ENCODE measurements at places on chromosomes 3 and 15.

DNA sequence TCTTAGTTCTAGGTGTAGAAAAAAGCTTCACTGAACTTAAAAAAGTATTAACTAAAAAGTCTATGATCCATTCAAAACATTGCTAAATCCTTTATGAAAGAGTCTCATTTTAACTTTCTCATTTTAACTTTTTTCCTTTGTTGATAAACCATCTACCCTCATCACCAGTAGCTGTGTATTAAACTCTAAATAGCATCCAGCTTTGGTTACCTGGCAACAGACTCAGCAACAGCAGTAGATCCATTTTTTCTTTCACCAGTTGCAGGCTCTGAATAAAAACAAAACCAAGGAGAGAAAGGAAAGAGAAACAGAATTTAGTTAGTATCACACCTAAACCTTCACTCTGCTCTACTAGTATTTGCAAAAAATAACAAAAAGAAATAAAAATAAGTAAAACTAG lies 51.6 kb downstream of the TP53BP1 start:
- no peak for DNase-seq

GRCh38 chr3:149432149-149432548 lies 42.3 kb upstream of the TM4SF4 start:
- no peak for DNase-seq

DNA sequence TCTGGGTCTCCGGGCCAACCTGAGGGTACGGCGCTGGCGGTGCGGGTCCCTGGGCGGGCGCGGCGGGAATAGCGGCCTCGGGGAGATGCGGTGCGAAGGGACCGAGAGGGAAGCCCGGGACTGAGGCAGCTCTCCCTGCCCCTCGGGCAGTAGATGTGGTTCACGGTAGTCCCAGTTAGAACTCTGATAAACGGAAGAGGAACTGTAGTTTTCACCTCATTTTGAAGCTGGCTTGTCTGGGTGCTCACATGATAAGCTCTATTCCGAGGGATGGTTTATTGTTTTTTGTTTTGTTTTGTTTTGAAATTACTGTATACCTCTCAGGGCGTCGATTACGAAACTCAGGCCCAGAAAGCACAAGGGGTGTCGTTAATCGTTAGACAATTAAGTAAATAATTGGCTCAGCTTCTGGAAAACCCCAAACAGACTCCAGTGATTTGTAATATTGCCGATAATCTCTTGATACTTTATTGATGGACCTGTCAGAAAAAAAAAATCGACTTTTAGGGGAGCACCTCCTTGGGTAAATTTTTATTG lies 413 bp downstream of the NUSAP1 start:
- no peak for DNase-seq

DNA sequence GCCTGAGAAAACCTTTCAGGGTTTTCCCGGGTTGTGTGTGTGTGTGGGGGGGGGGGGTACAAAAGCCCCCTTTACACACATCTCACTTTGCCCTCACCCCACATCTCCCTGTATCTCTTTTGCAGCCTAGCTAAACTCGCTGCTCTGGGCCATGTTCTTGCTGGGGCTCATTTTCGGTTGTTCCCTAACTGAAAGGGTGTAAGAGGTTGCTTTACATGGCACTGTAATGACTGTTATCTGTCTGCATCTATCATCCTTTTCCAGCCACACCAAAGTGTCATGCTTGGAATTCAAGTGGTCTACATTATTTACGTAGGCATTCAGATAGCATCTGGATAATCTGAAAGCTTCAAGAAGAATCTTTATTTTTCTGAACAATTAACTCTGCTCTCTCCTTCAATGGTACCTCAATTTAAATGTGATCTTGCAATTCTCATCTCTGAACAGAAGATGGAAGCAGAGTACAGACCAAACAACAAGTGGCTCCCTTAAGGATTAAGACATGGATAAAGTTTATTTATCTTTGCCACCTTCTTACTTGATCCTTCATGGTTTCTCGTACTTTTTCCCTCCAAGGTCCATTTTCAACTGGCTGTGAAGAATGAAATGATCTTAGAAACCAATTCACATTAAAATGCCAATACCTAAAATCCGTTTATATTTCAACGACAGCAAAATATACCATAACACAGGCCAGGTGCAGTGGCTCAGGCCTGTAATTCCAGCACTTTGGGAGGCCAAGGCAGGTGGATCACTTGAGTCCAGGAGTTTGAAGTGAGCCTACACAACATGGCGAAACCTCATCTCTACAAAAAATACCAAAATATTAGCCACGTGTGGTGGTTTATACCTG lies 34.9 kb downstream of the DCLK3 start:
- peak; percentile 61 for DNase-seq

DNA sequence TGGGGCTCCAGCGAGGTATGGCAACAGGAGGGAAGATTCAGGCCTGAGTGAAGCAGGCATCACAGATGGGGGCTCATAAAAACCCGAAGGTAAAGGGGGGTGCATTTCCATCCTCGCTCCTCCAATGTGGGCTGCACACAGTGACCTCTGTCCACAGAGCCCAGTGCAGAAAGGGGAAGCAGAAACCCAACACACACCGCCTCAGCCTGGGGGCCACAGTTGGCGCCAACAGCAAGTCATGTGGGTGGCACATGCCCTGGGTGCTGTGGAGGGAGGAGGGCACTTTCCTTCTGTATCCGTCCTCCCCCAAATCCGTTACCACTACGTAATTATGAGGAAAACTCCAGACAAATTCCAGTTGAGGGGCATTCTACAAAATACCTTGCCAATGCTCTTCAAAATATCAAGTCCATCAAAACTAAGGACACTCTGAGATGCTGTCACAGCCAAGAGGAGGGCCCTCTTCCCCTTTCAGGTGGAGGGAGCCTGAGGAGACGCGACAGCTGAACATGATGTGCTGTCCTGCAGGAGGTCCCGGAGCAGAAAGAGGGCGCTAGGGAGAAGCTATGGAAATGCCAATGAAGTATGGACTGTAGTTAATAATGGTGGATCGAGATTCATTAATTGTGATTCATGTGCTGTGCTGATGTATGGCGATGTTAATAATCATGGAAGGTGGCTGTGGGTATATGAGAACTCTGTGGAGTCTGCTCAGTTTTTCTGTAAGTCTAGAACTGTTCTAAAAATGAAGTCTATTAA lies 16.4 kb downstream of the APBA2 start:
- DNase-seq: no peak

DNA sequence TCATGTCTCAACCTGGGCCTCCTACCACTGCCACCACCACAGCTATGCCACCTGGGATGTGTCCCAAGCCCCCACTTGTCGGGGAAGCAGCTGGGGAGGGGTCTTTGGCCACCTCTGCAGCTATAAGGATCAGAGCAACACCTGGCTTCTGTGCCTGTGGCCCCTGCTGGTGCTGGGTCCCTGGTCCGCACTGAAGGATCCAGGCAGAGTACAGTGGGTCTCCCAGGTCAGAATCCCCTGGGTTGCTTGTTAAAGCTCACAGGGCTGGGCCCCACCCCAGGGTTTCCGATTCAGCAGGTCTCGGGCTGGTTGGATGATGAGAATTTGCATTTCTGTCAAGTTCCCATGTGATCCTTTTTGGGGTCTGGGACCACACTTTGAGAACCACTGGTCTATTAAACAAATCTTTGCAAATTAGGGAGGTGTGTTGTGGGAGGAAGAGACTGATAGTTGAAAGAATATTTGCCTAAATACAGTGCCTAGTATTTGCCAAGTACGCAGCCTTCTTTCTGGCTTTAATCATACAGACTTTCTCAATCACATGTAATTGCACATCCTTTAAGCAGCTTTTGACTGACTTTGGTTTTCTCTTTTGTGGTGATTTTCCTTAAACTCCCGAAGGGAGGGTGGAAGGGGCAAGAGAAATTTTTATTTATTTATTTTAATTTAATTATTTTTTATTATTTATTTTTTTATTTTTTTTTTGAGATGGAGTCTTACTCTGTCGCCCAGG lies 127.3 kb downstream of the IGF1R start:
- DNase-seq: no peak

GRCh38 chr15:65026756-65027155 lies 2.7 kb downstream of the MTFMT start:
- no peak for DNase-seq

GRCh38 chr3:187247398-187247797 lies 44.1 kb downstream of the MASP1 start:
- no peak for DNase-seq

DNA sequence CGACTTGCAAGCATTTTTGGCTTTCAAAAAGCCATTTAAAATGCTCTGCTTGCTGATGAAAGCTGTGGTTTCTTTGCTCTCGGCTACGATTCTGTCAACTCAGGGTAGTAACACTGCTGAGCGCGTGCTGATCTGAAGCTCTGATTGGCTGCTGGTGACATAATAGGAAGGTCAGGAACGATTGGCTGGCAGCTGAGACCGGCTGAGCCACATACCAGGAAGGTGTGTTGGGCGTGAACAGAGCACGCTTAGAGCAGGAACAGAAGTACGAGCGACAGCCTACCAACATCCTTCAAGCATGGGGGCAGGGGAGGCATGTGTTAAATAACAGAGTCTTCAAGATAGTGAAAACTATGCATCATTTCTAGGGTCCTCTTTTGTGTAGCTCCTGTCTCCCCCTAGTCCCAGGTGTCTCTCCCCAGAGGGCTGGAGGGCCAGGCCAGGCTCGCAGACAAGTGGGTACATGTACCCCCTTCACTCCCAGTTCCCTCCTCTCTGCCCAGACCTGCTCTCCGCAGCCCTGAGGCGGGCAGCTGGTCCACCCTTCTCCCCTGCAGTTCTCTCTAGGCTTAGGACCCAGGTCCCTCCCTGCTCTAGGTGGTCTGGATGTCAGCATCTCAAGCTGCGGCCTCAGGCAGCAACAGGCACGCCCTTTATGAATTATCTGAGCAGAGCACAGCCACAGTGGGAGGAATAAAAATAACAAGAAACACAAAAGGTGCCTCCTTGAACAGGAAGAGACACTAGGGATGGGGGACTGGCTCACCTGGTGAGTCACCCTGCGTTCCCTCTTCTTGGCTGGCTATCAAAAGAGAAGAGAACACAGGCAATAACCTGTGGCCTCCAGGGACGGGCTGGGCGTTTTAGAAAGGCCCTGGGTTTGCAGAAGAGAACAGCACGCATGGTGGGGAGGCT lies 76.0 kb downstream of the TAMM41 start:
- DNase-seq: peak; percentile 88

GRCh38 chr15:67608638-67608959 lies 66.1 kb downstream of the MAP2K5 start:
- DNase-seq: no peak

DNA sequence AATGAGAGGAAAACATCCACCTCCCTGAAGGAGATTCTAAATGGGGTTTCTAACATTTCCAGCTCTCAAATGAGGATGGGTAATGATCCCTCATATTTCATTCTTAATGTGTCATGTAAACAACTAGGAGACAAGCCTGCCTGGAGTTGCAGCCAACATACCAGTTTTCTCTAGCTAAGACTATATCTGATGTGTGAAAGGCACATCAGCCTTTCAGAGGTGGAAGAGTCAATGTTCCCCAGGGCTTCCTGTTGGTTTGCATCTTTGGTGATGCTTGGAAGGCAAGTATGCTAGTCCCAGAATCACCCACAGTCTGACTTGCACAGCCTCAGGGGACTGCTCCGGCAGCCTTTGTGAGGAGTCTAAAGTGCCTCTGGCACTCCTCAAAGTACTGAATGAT lies 921.2 kb downstream of the SQOR start:
- DNase-seq: peak; percentile 45

GRCh38 chr15:90902840-90903732 lies at the start of gene MAN2A2:
Gene MAN2A2, plus strand, starts transcription at chr15:90903302. Its CDS starts 906 bp downstream, at chr15:90904208.
- peak; percentile 51 for DNase-seq

- DNase-seq: no peak
These were observed 3.9 kb downstream of the MAPKAPK3 start for GRCh38 chr3:50620820-50621219.

DNA sequence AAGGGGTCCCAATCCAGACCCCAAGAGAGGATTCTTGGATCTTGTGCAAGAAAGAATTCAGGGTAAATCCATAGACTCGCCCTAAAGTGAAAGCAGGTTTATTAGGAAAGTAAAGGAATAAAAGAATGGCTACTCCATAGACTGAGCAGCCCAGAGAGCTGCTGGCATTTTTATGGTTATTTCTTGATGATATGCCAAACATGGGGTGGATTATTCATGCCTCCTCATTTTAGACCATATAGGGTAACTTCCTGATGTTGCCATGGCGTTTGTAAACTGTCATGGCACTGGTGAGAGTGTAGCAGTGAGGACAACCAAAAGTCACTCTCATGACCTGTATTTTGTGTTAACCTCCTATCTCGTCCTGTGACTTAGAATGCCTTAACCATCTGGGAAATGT lies 142.2 kb downstream of the DOCK3 start:
- DNase-seq: no peak

DNA sequence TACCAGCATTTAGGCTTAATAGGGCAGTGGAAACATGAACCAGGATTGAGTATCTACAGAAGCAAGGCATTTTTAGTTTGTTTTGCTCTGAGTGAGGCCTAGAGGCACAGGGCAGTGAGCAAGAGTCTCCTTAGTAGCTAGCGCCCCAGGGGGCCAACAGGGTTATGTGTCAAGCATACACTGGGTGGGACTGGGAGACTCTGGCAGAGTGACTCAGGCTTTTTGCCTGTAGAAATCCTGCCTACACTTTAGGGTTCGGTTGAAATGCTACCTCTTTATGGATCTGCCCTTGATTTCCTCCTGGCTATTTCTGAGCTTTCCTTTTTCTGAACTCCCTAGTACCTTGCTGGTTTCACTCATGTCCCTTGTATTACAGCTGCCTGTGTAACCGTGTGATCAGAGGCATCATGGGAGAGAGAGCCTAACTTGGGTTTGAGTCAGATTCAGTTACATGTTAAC lies 72.2 kb downstream of the TOP2B start:
- peak; percentile 37 for DNase-seq

DNA sequence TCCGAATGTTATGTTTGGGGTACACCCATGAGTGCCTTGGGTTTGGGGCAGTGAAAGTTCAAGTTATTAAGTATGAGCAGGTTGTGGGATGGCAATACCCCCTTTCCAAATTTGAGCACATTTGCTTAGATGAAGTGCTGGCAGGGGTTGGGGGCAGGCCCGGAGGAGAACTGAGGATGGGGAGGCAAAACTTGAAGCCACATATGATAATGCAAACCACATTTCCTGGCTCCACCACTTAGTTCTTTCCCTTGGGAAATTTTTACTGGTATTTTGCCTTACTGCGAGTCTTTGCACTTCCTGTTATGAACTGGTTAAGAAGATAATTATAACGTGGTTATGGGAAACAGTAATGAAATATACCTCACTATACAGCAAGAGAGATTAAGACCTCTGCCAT lies 336.0 kb upstream of the ONECUT1 start:
- no peak for DNase-seq

Measured in SK-N-DZ (cell line).